ENCODE measurements at places on chromosomes 6 and 20.

DNA sequence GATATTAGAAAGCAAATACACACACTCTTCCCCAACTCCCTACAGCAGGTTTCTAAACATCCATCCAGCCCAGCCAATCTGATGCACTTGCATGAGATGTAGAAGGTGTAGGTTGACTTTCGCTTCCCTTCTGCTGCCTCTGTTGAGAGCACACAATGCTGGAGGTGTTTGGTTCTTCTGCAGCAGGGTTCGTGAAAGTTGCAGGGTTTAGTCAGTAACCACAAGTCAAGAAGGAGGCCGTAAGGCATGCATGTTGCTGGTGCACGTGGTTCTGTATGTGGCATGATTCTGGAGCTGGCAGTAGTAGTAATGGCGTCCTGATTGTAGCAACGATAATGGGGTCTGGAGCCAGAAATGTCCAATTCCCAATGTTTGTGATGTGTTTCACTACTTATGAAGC, 53.0 kb downstream of the DEK start:
- DNase-seq: no peak

- peak; percentile 76 for DNase-seq
Observed at GRCh38 chr20:31822421-31823330, 3.5 kb downstream of the MYLK2 start.

DNA sequence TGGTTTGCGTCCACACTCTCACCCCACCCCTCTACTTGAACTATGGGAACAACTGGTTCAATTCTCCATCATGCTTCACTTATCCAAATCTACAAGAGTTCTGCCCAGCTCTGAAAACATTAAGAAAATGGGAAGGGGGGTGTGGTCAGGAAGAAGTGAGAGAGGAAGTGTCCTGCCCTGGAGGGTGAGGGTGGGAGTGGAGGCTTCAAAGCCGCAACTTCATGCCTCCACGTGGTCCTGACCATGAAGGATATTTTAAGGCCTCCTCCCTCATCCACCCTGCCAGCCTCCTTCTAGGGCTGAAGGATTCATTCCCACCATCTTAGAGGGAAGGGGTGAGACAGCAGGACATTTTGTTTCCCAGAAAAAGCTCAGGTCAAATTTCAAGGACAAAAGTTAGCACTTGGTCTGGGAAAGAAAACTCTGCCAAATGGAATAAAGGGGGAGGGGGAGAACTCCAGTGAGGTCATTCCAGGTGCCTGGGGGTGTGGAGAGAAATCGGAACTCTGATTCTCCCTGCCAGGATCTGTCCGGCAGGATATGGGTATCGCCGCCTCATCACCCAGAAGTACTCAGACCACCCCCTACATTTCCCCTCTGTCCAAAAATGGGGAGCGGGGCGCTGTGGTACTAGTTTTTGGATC, 4.9 kb downstream of the RIMS4 start:
- DNase-seq: no peak

DNA sequence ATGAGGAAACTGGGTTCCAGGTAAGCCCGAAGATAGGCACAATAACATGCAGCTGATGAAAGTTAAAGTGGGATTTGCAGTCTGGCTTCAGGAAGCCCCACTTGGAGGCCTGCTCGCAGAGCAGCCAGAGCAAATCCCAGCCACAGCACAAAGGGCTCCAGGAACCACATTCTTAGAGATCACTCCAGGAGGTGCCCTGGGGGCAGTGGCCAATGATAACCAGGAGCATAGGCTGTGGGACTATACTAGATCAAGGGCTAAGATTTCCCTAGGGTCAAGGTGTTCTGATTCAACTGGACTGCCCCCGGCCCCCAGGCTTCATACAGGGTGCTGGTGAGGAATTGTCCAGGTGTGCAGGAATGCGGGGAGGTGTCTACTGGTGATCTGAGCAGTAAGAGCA, 133.9 kb upstream of the PTPRT start:
- DNase-seq: no peak

Measured in stimulated activated CD4-positive, alpha-beta T cell treated with anti-CD3 and anti-CD28 coated beads, Interleukin-12 subunit alpha, Interleukin-12 subunit beta, amount 100 ng/mL, for 4 hours (primary cell).